ENCODE measurements at places on chromosomes 13 and 19. TPM values are rescaled to one million over a fixed set of nuclear protein-coding genes. Genes with fewer than 3 reads are reported as not detected.

DNA sequence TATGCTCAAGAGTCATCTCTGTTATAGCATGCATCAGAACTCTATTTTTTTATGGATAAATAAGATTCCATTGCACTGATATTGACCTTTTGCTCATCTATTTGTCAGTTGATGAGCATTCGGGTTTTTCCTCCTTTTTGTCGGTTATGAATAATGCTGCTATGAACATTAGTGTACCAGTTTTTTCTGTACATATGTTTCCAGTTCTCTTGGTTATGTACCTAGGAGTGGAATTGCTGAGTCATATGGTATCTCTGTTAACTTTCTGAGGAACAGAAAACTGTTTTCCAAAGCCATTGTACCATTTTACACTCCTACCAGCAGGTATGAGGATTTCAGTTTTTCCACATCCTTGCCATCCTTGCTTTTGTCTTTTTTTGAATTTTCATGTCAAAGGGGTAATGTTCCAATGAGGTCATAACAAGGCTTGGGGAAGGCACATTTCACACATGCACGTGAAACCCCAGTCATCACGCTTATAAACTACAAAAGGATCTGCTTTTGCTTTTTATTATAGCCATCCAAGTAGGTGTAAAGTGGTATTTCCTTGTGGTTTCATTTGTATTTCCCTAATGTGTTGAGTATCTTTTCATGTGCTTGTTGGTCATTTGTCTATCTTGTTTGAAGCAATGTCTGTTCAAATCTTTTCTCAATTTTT is 14.6 kb downstream of the KBTBD7 start:
- DNase-seq, result no peak

GRCh38 chr19:51777570-51778462 is 16.8 kb downstream of the FPR2 start:
- peak; percentile 82 for DNase-seq

GRCh38 chr19:53980539-53981375 is 10.7 kb upstream of the CACNG6 start:
- no peak for DNase-seq

DNA sequence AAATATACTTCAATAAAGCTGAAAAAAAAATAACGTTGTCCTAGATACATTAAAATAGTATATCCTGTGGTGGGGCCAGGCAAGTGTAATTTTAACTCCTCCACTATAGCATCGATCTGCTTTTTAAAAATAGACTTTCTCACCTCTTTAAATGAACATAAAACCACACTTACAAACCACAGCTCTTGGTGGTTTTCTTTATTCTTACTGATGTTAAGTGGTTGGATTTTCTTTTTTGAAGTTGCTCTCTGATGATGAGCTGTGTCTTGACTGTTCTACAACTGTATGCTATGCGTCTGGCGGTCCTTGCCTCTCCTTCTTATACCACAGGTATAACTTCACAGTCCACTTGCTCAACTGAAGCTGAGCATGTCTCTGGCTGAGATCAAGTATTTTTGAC is 721.5 kb upstream of the KLHL1 start:
- no peak for DNase-seq

- DNase-seq, result peak; percentile 14
Measured at GRCh38 chr13:19927117-19927748, 31.3 kb upstream of the ZMYM2 start.

DNA sequence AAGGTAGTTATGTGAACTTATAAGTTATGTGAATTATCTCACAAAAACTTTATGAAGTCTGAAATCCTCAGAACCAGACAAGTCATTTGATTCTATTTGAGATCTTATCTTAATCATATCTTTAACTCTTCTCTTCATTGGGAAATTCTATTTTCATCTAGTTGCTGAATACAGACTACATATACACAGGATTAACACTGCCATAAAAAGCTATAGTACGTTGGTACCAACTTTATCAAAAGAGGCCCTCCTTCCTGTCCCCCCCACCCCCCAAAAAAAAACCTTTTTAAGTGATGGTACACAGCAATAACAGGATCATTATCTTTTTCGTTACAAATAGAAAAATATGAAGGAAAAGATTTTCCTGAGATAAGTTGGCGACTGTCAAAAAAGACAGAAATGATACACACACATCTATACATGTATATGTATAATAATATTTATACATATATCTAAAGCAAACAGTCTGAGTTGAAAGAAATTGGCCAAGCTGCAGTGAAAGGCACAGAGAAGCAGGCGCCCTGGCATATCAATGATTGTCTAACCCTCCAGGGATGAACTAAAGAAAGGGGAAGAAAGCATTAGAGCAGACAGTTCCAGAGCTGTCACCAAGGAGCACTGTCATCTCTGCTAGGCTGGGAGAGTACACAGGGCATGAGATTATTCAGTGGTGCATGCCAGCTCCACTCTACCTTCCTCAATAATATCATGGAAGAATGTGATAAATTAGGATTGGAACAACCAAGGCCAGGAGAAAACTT is 116.7 kb downstream of the KLF12 start:
- no peak for DNase-seq

GRCh38 chr13:106277484-106278154 is 257.8 kb downstream of the EFNB2 start:
- no peak for DNase-seq

DNA sequence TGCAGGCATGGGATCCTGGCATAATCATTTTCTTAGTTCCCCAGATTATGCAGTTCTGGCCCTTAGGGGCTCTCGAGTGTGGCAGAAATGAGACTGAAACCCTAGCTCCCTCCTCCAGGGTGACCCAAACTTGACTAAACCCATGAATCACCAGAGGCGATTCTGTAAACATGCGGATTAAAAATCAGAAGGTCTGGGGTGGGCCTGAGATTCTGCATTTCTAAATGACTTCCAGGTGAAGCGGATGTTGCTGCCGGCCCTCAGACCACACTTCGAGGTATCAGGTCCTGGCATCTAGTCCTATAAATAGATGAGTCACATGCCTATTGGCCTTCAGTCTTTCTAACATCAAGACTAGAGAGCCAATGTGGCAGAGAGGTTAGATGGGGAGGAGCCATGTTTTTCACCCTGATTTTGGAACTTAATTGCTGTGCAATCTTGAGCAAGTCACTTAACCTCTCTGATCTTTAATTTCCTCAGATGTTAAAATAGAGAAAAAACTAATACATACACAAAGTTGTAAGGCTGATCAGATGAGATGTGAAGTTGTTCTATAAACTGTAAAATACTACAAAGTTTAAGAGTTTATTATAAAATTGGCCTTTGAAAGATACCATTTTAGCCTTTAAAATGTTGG is 431.2 kb downstream of the FOXO1 start:
- no peak for DNase-seq

DNA sequence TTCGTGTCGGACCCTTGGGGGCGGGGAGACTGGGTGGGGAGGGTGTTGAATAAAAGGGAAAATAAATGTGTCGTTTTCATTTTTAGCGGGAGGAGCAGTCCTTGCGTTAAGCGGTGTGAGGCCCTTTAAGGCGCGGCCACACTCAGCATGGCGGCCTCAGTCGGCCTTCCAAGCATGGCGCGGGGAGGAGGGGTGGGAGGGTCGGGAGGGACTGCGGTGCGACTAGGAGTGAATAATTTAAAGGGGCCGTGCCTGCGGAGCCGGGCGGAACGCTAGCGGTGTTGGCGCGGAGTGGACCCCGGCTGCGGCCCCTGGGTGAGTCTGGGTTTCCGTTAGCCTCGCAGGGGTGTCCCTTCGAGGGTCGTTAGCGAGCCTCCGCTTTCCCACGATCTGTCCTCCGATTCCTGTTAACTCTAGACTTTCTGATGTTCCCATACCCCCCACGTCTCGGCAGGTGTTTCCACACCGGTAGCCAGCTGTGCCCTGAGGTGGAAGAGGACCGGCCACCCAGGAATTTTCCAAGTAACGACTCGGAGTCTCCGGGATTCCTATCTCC is 1.5 kb upstream of the PNPLA6 start:
- peak; percentile 92 for DNase-seq

DNA sequence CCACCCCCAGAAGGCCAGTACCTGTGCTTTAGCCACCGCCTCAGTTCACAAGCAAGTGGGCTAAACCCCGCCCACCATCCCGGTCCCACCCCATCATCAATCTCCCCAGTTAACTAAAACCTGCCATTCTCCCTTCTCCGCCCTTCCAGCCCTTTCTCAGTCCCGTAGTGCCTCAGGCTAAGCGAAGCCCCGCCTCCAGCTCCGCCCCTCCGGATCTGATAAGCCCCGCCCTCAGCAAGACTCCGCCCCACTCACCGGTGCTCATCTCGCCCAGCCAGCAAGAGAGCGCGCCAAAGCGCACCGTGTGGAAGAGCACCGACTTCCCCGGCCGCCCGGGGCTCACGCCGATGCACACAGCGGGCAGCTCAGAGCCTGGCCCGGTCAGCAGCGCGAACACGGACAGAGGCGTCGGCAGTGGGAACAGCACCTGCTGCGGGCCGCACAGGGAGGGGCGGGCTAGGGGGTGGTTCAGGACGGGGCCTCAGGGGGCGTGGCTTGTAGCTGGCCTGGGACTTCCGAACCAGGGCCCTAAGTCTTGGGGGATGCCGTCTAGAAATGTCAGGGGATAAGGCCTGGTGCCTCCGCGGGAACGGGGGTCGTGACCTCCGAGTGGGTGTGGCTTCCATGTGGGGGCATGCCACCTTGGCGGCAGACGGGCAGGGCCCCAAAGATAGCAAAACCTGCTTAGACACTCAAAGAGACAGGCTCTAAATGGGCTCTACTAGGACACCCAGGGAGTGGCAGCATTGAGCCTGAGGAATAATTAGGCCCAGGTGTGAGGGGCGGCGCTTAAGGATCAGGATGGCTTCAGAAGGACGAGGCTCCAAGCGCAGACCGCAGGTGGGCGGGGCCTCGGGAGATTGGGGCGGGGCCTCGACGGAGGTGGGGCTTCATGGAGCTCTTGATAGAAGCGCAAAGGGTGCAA is 21.4 kb downstream of the MAP4K1 start:
- DNase-seq, result peak; percentile 63

DNA sequence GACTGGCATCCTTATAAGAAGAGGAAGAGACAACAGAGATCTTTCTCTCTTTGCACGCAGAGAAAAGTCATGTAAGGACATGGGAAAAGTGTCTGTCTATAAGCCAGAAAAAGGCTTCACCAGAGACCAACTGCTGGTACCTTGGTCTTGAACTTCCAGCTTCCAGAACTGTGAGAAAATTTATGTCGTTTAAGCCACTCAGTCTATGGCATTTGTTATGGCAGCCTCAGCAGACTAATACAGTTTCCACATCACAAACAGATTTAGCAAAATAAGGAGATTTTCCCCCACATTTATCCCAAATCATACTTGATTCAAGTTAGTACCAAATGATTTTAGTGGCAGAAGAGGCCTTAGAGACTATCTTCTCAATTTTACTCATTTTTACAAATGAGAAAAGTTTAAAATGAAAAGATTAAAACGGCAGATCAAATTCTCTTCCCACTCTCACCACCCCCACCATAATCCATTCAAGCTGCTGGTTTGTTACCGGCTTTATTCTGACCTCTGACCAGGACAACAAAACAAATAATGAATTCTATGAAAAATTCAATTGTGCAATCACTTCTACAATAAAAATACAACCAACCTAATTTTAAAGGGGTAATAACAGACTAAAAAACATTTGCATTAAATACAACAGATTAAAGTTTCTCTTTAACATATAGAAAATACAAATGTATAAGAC is 316.3 kb downstream of the TBC1D4 start:
- no peak for DNase-seq

DNA sequence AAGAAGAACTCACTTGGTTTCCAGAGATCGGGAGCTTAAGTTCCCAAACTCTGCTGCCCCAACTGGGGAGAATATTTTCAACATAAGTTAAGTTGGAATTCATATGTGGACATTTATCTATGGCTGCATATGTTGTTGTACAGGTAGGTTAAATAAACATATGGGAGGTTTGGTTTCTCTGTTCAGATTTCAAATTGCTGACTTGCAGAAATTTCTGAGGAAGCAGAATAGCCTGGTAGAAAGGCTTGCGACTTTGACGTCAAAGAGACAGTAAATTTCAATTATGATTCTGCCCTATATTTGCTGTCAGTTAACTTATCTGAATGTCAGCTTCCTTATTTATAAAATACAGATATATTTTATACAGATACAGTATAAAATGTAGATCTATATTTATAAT is 40.0 kb upstream of the TPP2 start:
- no peak for DNase-seq

Gene ZNF585A
- polyA plus RNA-seq, result 17.6 TPM

Gene PDX1
- polyA plus RNA-seq, result not detected

Gene ELOF1
- polyA plus RNA-seq, result 42.3 TPM

Gene KLK14
- polyA plus RNA-seq, result 0.45 TPM

Gene ZNF439
- polyA plus RNA-seq, result 34.7 TPM

Gene ATP4A
- not detected for polyA plus RNA-seq

Gene TNNT1
- polyA plus RNA-seq, result 3.8 TPM

Gene ERCC5
- polyA plus RNA-seq, result 82.1 TPM

Gene PCDH20
- polyA plus RNA-seq, result 6.4 TPM

Gene VSIG10L
- 4.6 TPM for polyA plus RNA-seq

Gene SOX1
- polyA plus RNA-seq, result not detected

Data from left kidney (tissue), 8 donors.